ENCODE measurements at places on chromosomes 16 and 17.
A peak's percentile ranks its signal among the peaks of the same experiment; 100 is the strongest.

DNA sequence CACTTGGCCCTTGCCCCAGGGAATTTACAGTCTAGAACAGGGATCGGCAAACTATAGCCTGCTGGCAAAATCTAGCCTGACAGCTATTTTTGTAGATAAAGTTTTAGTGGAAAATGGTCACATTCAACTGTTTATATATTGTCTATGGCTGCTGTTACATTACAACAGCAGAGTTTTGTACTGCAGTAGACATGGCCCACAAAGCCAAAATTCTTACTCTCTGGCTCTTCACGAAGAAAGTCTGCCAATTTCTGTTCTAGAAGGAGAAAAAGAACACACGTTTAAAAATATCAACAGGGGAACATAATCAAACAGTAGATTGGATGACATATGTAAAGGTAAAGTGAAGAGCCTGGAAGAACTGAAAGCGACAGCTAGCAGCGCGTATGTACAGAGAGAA is 33.2 kb upstream of the CCDC182 start:
- no peak for DNase-seq

- no peak for DNase-seq
Measured at GRCh38 chr16:2846511-2847310, 11.3 kb downstream of the PRSS22 start.

DNA sequence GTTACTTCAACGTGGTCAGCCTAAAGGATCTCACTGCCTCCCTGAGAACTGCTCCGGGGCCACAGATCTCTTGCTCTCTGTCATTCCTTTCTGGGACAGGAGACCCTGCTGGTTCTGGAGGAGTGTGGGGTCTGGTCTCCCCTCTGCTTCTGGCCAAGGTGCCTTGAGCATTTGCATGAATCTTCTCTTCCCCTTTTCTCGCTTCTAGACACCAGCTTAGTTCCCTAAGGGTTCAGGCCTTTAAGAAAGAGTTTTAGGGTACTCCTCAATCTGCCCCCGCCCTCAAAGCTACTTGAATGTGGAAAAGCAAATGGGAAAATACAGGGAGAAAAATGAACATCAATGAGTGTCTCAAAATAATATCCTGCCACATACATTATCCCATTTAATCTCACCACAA is 48.1 kb downstream of the WSB1 start:
- DNase-seq: no peak

- no peak for DNase-seq
Measured at GRCh38 chr16:4556580-4556979, 440 bp downstream of the C16orf96 start.

DNA sequence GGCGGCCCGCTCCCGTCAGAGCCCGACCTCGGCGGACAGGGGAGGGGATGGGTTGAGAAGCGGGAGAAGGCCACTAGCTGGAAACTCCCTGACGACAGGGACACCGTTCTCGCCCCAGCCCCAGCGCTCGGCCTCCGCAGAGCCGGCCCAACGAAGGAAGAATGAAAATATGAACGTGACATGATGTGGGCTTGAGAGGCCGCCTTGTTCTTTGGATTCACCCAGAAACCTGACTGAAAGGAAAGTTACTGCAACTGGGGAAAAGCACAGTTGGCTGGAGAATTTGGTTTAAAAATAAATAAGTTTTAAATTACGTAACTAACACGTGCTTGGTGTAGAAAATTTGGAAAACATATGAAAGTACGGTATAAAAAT is 21.1 kb downstream of the NPTX1 start:
- DNase-seq: peak; percentile 78

DNA sequence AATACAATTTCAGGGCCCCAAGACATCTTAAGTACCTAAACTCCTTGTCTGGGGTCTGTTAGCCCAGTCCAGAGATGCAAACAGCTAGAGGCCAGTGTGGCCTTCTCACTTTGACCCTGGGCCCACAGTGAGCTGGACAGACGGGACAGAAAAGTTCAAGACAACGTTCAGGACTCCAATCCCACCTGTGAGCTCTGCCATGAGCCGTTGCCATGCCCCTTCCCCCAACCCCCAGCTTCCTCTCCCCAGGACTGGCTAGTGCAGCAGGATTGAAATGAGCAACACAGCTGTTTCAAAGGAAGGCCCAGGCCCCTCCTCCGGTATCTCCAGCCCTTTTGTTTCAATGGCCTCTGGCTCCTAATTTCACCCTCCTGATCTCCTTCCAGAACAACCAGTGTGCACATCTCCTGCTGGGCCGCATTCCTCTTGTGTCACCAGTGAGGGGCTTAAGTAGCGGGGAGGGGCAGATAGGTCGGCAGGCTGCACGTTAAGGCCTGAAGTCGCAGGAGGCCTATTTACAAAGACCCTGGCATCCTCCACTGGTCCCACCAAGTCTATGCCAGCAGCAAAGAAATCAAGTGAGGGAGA is 11.3 kb downstream of the AXIN2 start:
- no peak for DNase-seq

DNA sequence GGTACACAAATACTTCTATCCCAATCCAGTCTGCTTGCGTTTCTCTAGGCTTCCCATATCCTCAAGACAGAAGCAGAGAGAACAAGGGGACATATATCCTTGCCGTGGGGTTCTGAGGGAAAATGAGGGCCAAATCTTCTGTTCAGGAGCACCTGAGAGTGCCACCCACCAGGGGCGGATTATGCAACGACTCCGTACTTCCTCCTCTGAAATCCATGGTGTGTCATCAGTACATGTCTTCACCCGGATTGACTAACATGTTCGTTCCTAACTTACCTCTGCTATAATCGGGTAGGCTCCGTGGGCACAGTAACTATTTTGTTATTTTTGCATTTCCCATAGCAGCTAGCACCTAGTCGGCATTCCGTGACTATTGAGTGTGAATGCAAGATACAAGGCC is 7.8 kb upstream of the ZNF200 start:
- no peak for DNase-seq

DNA sequence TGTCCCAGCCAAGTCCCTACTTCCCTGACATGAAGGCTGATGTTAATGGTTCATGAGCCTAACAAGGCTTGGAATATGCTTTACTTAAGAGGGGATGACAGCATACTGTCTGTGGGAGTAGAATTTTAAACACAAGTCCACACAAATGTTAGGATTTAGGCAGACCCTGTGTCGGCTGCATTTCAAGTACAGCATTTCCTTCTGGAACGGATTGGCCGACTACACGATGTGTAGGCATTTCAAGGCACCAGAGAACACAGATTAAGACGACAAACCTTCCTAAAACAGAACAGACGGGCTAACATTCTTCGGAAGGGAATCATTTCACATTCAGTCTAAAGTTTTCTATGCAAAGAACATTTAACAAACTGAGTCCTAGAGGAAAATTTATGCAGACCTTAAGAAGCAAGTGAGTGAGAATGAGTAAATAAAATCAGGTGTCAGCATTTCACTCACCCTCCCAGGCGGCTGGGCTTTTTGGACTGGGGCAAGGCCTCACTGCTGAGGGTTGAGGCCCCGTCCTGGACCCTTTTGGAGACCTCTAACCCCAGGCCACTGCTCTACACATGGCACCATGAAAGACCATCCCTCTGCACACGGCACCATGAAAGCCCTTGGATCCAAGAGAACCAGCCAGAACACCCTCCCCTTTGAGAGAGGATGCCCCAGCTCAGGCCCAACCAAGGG is 67.5 kb downstream of the SMPD3 start:
- DNase-seq: no peak

DNA sequence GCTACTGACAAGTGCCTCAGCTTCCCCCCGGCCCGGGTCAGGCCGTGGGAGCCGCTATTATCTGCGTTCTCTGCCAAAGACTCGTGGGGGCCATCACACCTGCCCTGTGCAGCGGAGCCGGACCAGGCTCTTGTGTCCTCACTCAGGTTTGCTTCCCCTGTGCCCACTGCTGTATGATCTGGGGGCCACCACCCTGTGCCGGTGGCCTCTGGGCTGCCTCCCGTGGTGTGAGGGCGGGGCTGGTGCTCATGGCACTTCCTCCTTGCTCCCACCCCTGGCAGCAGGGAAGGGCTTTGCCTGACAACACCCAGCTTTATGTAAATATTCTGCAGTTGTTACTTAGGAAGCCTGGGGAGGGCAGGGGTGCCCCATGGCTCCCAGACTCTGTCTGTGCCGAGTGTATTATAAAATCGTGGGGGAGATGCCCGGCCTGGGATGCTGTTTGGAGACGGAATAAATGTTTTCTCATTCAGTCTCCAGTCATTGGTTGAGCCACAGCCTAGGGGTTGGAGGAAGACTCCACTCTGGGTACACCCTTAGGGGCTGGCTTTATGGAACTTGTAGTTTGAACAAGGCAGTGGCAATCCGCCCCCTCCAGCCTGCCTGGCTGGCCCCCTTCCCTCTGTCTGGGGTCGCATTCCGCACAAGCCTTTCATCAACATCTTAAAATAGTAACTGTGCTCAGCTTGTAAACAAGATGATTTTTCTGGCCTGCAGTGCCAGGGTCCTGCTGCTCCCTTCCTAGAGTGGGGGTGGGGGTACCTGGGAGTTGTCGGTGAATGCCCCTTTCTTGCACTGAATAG is 4.1 kb downstream of the SYNGR2 start:
- no peak for DNase-seq

DNA sequence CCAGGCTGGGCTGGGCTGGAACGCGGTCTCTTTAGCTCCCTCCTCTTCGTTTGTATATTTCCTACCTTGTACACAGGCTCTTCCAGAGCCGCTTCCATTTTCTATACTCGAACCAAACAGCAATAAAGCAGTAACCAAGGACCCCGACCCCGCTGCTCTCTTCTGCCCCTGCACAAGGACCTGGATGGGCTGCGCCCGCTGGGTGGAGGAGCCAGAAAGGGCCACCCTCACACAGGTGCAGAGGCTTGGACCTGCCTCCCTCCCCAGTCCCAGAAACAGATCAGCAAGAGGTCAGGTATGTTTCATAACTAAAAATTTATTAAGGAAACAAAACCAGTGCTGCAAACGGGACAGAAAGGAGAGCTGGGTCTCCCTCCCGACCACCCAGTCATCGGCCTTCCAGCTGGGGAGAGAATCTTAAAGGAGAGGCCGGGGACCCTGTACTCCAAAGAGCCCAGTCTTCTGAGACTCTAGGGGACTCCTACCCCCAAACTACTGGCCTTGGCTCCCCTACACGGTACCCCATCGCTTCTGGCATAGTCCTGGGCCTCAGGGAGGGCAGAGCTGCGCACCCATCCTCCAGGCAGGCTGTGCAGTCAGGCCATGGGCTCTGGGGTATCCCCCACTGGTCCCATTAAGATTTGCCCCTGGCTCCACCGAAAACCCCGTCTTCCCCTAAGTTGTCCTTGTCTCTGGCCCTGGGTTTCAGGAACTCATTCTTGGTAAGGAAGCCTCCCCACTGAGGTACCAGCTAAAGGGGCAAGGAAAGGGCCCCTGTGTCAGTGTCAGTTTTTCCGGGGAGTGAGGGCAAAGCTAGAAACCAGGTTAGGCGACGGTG is 4.9 kb downstream of the HIC1 start:
- DNase-seq: no peak

- DNase-seq: no peak
Measured at GRCh38 chr16:85112364-85112763, at the start of gene CIBAR2. Gene CIBAR2 (minus strand): TSS chr16:85112472. CDS start chr16:85112352, 120 bp downstream.

DNA sequence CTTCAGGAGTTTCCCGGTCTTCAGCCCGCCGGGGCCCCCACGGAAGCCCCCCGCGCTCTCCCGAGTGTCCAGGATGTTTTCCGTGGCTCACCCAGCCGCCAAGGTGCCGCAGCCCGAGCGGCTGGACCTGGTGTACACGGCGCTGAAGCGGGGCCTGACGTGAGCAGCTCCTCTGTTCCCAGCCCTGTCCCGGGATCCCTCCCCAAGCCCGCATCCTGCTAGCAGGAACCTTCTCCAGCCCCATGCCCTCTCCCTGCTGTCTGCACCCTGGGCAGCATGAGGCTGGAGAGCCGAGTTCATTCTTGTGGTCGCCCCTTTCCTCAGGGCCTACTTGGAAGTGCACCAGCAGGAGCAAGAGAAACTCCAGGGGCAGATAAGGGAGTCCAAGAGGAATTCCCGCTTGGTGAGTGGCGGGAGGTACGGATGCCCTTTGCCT is 10.1 kb downstream of the RIPOR1 start:
- no peak for DNase-seq

DNA sequence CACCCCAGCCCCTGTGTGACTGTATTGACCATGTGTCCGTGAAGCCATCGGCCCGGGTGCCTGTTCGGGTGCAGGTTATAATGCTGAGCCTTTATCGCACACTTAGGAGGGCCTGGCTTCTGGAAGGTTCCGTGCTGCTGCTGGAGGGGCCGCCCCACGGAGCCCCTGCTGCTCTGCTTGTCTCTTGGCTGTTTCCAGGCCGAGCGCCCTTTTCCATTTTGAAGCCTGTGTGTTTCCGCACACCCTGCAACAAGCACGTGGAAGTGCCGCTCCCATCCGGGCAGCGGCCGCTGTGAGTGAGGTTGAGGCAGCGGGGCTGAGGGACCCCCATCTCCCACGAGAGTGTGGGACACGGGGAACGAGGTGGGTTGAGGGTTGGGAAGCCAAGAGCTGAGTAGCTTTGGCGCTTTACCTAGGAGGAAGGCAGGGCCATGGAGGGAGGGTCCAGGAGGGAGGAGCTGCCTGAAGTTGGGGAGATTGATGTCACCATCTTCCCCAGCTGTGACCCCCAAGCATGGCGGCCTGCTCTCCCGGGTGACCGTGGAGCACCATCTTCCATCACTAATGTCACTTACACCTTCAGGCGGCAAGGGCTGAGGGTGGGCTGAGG is 200.1 kb upstream of the GSE1 start:
- DNase-seq: no peak

DNA sequence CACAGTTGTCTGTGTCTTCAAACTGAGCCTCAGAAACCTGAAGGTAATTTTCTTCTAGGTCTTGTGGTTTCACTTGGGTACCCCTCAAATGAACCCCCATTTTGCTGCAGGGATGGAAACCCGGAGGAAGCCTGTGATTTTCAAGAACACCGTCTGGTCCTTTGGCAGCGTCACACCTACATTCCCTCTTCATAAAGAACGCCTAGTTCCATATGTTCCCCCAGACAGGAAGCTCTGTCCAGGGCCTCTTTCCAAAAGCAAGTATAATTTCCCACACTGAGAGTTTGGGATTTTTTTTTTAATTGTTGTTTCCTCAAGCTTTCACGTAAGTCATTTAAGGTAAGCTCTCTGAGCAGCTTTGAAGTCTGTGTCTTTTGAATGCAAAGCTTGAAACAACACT is 515.0 kb downstream of the TMEM114 start:
- DNase-seq: no peak

- DNase-seq: peak; percentile 25
Measured at GRCh38 chr17:51046514-51047384, 73.9 kb downstream of the SPAG9 start.

DNA sequence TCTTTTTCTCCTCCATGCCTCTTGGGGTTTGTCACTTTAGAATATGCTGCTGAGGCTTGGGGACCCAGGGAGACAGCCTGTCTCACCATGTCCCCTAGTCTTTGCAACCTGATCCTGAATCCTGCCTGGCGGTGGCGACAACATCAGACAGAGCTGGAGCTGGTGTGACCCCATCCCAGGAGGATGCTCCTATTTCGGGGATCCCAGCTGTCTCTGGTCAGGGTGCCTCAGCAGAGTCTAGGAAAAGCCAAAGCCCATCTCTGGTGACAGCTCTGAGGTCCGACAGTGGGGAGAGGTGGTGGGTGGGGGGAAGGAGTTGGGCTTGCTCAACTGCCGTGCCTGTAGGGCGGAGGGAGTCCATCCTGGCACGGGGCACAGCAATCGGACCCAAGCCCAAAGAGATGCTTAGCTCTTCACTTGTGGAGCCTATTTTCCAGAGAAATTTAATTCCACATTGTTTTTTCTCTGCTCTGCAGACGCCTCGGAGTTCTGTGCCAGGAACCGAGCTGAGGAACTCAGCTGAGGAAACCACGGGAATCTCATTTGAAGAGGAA is 10.3 kb upstream of the TNS4 start:
- DNase-seq: no peak

GRCh38 chr17:75049057-75049456 is 2.0 kb downstream of the KCTD2 start:
- no peak for DNase-seq

- no peak for DNase-seq
Measured at GRCh38 chr17:10290041-10290440, 82.8 kb downstream of the MYH13 start.

All from GM10248 (cell line).